ENCODE measurements at places on chromosomes 11 and 22.
A peak's percentile ranks its signal among the peaks of the same experiment; 100 is the strongest.

DNA sequence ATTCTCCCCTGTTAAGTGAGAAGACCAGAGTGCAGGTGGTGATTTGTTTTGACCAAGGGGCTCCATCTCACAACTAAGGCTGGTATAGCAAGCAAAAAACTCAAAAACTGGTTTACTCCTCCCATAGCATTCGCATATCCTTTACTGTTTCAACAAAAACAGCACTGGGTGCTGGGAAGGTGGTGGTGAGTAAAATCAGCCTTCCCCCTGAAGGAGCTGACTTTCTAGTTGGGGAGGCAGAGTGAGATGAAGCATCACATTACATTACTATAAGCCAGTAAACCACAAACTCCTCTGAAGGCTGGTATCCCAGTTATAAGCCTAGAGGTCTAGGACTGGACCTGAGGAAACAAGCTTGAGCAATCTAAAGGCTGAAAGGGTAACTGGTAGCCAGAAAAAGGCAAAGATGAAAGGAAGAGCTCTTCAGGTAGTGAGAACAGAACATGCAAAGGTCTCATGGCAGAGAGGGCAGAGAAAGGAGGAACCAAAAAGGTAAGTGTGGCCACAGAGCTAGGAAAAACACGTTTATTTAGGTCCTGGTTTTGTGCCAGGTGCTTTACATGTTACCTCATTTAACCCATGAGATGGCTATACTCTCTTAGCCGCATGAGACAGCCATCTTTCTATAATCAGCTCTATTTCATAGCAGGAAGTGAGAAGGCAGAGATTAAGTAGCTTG is 22.3 kb downstream of the TMEM123 start:
- peak overlapping the region; percentile 85 for H3K27ac ChIP-seq
- peaks cover 76% of the 10 kb centered on the region for H3K4me1 ChIP-seq
- no peak overlapping the region for H3K4me3 ChIP-seq
- peak; percentile 48 for DNase-seq
- H3K27me3 ChIP-seq: no peaks in the 10 kb centered on the region
- peaks cover 72% of the 10 kb centered on the region for H3K36me3 ChIP-seq

GRCh38 chr11:117287668-117288067 is 3.5 kb upstream of the BACE1-AS start:
- H3K4me3 ChIP-seq: no peak overlapping the region
- no peaks in the 10 kb centered on the region for H3K27me3 ChIP-seq
- no peak overlapping the region for H3K27ac ChIP-seq
- no peak for DNase-seq
- no peaks in the 10 kb centered on the region for H3K4me1 ChIP-seq
- peaks cover 3% of the 10 kb centered on the region for H3K36me3 ChIP-seq

GRCh38 chr22:39457556-39458443 is 988 bp downstream of the MGAT3 start:
- H3K4me3 ChIP-seq: peak overlapping the region; percentile 58
- H3K27ac ChIP-seq: no peak overlapping the region
- peaks cover 18% of the 10 kb centered on the region for H3K27me3 ChIP-seq
- no peaks in the 10 kb centered on the region for H3K36me3 ChIP-seq

- peaks cover 10% of the 10 kb centered on the region for H3K4me1 ChIP-seq
- no peak overlapping the region for H3K4me3 ChIP-seq
- peaks cover 37% of the 10 kb centered on the region for H3K27me3 ChIP-seq
- DNase-seq: no peak
These were observed 739 bp downstream of the CELSR1 start for GRCh38 chr22:46536537-46537224.

DNA sequence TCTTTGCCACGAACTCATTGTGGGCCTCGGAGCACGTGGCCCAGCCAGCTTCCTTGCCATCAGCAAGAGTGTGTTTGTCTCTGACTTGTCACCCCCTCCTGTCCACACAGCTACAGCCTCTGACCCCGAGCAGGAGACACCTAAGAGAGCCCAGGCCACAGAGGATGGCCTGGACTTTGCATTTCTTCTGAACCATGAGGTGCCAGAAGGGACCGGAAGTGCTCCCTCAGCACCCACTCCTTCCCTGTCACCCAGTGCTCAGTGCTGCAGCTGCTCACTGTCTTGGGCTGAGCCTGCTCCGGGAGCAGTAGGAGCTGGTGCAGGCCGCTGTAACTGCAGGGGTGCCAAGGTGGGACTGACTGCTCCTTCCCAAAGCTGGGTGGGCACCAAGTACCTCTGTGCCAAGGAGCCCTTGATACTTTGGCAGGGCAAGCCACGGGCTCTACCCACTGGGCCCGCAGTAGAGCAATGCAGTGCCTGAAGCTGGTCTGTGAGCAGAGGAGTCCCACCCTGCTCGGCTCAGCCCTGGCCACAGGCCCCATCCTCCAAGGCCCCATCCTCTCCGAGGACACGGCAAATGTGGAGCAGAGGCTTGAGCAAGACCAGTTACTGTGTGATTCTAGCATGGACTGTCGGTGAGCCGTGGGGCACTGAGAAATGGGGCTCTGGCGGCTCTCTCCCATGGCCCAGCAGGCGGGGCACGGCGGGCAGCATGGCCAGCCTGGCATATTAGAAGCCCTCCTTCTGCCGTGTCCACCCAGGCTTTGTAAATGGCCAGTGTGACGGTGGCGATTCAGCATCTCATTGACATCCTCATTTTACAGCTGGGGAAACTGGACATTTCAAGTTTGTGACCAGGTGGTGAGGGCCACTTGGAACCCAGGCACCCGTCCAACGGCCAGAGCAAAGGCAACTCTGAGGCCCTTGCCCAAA is 6.3 kb downstream of the GRK2 start:
- DNase-seq: peak; percentile 70
- peaks cover 81% of the 10 kb centered on the region for H3K36me3 ChIP-seq

GRCh38 chr11:64947208-64947814 is 11.6 kb upstream of the GPHA2 start:
- H3K27me3 ChIP-seq: peaks cover 4% of the 10 kb centered on the region
- no peak overlapping the region for H3K27ac ChIP-seq
- H3K4me1 ChIP-seq: no peaks in the 10 kb centered on the region
- H3K36me3 ChIP-seq: no peaks in the 10 kb centered on the region
- DNase-seq: no peak

GRCh38 chr22:18156878-18157713 is 7.1 kb downstream of the USP18 start:
- peak; percentile 76 for DNase-seq
- H3K4me1 ChIP-seq: peaks cover 7% of the 10 kb centered on the region
- H3K27ac ChIP-seq: no peak overlapping the region

DNA sequence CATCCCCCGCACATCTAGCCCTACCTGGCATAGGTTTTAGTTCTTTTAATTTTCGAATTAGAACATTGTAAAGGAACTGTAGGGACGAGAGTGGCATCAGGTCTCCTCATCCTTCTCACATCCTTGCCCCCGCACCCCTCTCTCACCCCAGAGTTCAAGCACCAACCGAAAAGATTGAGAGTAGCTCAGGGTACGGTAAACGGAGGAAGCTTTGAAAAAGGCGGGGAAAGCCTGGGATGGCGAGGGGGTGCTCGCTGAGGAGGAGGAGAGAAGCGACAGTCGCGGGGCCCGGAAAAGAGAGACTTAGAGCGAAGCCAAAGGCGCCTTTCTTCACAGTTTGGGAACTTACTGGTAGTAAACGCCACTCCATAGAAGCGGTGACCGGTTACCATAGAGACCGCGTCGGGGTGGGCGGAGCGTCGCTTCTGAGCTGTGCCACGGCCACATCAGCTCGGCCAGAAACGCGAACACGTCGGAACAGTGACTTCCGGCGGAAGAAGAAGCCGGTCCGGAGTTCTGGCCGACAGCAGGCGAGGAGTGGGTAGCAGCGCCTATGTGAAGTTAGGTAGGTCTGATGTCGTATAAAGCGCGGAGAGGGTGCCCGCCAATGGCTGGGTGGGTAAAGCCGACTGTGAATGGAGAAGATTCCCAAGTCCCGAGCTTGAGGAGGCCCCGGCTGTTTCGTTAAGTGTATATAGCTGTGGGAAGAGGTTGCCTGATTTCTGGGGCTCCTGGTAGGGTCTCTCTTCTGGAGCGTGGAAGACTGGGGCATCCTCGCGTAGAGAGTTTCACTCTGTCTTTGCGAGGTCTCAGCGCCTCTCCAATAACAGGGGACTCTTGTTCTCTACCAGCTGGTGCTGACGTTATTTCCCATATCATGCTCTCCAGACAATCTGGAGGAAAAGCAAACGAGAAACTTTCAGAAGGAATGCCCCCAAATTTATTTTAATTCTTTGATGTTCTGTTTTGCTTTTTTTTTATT is at the start of the genes DCDC1 and DNAJC24:
DCDC1 (minus strand) TSS at position 392 of the 982 bp plus-strand sequence. CDS start 41,459 bp downstream, outside the sequence.
DNAJC24 (plus strand) TSS at position 513 of the 982 bp plus-strand sequence. CDS start 889 bp downstream, outside the sequence.
- peak within 1 kb of the TSS; percentile 93 for H3K27ac ChIP-seq
- peaks cover 31% of the 10 kb centered on the region for H3K4me1 ChIP-seq
- peak within 1 kb of the TSS; percentile 98 for H3K4me3 ChIP-seq
- DNase-seq: peak; percentile 96

- no peaks in the 10 kb centered on the region for H3K27me3 ChIP-seq
- H3K36me3 ChIP-seq: no peaks in the 10 kb centered on the region
- H3K4me3 ChIP-seq: no peak overlapping the region
- H3K27ac ChIP-seq: no peak overlapping the region
- H3K4me1 ChIP-seq: peaks cover 82% of the 10 kb centered on the region
These were observed 19.6 kb upstream of the TMEM123 start for GRCh38 chr11:102472127-102472526.

DNA sequence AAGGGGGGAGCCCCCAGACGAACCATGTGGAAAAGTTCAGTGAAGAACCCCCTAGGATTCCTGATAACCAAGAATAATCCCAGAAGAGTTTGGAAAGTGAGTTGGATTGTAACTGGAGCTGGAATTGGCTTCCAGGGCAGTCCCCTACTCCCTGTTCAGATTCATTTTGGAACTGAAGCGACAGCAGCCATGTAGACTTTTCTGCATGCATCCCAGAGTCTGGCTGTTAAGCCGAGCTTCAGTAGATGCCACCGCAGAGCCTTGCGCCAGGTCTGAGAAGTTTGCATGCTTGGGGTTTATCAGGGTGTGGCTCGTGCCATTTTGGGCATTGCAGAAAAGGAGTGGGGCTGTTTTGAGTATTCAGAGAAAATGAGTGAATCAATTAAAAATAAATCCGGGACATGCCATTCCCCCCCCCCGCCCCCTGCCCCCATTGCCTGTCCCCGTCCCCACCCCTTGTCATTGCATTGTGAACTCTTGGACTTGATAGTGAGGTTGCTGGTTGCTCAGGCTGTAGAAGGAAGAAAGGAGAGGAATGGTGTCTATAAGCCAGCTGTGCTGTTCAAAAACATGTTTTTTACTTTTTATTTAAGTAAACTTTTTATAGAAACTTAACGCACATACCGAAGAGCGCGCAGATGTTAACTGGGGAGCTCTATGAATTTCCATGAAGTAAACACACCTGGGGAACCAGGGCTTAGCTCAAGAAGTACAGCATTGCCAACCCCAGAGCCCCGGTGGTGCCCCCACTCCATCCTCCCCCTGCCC is 71.2 kb downstream of the LDLRAD3 start:
- H3K4me3 ChIP-seq: no peak overlapping the region
- H3K36me3 ChIP-seq: no peaks in the 10 kb centered on the region

- H3K27ac ChIP-seq: no peak overlapping the region
- no peaks in the 10 kb centered on the region for H3K36me3 ChIP-seq
- H3K4me3 ChIP-seq: no peak overlapping the region
- H3K4me1 ChIP-seq: no peaks in the 10 kb centered on the region
These were observed 4.9 kb downstream of the MMP13 start for GRCh38 chr11:102950622-102951081.

DNA sequence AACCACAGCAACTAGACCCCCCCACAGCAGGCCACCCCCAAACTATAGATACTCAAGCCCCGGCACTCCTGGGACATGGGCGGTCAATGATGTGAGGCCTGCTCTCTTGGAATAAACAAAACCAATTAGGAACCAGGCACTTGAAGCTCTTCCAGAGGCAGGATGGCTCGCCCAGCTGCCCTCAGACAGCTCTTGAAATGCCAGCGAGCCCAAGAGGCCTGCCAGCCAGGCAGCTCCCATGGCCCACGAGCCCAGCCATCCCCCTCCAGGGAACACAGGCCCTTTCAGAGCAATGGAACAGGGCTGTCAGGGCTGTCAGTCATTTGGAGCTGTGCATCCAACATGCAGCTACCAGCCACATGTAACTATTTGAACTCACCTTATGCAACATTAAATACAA is 34.0 kb upstream of the TFIP11 start:
- H3K36me3 ChIP-seq: peaks cover 38% of the 10 kb centered on the region
- H3K27ac ChIP-seq: peak overlapping the region; percentile 76
- DNase-seq: no peak
- H3K4me3 ChIP-seq: no peak overlapping the region
- H3K27me3 ChIP-seq: no peaks in the 10 kb centered on the region
- H3K4me1 ChIP-seq: peaks cover 50% of the 10 kb centered on the region

GRCh38 chr22:25643232-25644000 is 78.9 kb downstream of the GRK3 start:
- H3K4me1 ChIP-seq: peaks cover 19% of the 10 kb centered on the region
- H3K27ac ChIP-seq: no peak overlapping the region
- H3K27me3 ChIP-seq: no peaks in the 10 kb centered on the region
- H3K4me3 ChIP-seq: no peak overlapping the region
- H3K36me3 ChIP-seq: peaks cover 12% of the 10 kb centered on the region
- DNase-seq: no peak

Data from activated CD8-positive, alpha-beta T cell treated with anti-CD3 and anti-CD28 coated beads for 36 hours (primary cell).